Activated T-cell treated with anti-CD3 and anti-CD28 coated beads, Interleukin-2, amount 50 U/mL, for 72 hours (primary cell): ENCODE measurements at places on chromosomes 3 and 15. TPM values are rescaled to one million over a fixed set of nuclear protein-coding genes. Genes with fewer than 3 reads are reported as not detected.
A peak's percentile ranks its signal among the peaks of the same experiment; 100 is the strongest.

DNA sequence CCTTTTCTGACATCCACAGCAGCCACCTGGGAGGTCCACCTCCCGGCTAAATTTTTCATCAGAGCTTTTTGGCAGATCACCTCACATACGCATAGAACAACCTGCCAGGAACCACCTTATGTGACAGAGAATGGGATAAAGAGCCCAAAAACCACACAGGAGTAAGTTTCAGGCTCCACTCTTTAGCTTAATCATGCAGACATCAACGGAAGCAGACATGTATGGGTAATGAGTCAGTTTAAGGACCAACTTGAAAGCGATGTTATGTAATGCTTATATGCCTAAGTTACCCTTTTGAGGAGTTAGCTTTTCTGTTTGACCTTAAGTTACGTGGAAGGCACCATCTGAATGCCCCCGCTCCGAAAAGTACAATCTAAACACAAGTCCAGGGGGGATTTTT, 183.3 kb upstream of the BHLHE40 start:
- H3K4me1 ChIP-seq = no peaks in the 10 kb centered on the region
- H3K27ac ChIP-seq = no peak overlapping the region
- H3K4me3 ChIP-seq = no peak overlapping the region
- H3K36me3 ChIP-seq = peaks cover 17% of the 10 kb centered on the region
- no peaks in the 10 kb centered on the region for H3K27me3 ChIP-seq

GRCh38 chr3:121414924-121415323, 130.9 kb downstream of the POLQ start:
- no peaks in the 10 kb centered on the region for H3K27me3 ChIP-seq
- no peak for DNase-seq
- H3K27ac ChIP-seq = peak overlapping the region; percentile 20
- H3K4me3 ChIP-seq = no peak overlapping the region
- peaks cover 12% of the 10 kb centered on the region for H3K4me1 ChIP-seq

- no peaks in the 10 kb centered on the region for H3K4me1 ChIP-seq
- no peaks in the 10 kb centered on the region for H3K27me3 ChIP-seq
- H3K36me3 ChIP-seq = peaks cover 2% of the 10 kb centered on the region
- no peak for DNase-seq
- H3K27ac ChIP-seq = no peak overlapping the region
- H3K4me3 ChIP-seq = no peak overlapping the region
Observed at GRCh38 chr15:90945091-90945490, 9.6 kb upstream of the RCCD1 start.

- no peak overlapping the region for H3K4me3 ChIP-seq
- no peak overlapping the region for H3K27ac ChIP-seq
- H3K4me1 ChIP-seq = no peaks in the 10 kb centered on the region
- no peaks in the 10 kb centered on the region for H3K27me3 ChIP-seq
- peaks cover 3% of the 10 kb centered on the region for H3K36me3 ChIP-seq
Observed at GRCh38 chr3:162998205-162998604, 1501.6 kb downstream of the OTOL1 start.

DNA sequence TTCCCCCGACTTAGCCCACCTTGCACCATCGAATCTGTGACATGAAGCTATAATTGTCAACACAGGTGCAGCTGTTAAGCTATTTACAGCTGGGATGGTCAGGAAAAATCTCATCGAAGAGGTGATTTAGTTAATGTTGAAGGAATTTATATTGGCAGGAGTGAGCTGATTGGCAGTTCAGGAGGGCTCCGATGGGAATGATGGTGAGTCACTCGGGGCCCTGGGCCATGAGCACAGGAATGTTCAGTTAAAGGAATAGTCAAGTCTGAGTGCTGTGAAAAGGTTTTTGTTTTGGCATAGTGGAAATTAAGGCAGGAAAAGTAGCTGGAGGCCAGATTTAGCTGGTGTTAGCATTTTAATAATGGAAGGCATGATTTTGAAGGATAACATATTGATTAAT, 95.7 kb downstream of the OXSM start:
- H3K27ac ChIP-seq = no peak overlapping the region
- peaks cover 23% of the 10 kb centered on the region for H3K27me3 ChIP-seq
- H3K36me3 ChIP-seq = no peaks in the 10 kb centered on the region
- H3K4me1 ChIP-seq = no peaks in the 10 kb centered on the region

GRCh38 chr3:188468662-188469061, 314.7 kb downstream of the LPP start:
- peaks cover 4% of the 10 kb centered on the region for H3K36me3 ChIP-seq
- H3K4me3 ChIP-seq = no peak overlapping the region
- no peak overlapping the region for H3K27ac ChIP-seq
- H3K27me3 ChIP-seq = no peaks in the 10 kb centered on the region
- peaks cover 6% of the 10 kb centered on the region for H3K4me1 ChIP-seq

DNA sequence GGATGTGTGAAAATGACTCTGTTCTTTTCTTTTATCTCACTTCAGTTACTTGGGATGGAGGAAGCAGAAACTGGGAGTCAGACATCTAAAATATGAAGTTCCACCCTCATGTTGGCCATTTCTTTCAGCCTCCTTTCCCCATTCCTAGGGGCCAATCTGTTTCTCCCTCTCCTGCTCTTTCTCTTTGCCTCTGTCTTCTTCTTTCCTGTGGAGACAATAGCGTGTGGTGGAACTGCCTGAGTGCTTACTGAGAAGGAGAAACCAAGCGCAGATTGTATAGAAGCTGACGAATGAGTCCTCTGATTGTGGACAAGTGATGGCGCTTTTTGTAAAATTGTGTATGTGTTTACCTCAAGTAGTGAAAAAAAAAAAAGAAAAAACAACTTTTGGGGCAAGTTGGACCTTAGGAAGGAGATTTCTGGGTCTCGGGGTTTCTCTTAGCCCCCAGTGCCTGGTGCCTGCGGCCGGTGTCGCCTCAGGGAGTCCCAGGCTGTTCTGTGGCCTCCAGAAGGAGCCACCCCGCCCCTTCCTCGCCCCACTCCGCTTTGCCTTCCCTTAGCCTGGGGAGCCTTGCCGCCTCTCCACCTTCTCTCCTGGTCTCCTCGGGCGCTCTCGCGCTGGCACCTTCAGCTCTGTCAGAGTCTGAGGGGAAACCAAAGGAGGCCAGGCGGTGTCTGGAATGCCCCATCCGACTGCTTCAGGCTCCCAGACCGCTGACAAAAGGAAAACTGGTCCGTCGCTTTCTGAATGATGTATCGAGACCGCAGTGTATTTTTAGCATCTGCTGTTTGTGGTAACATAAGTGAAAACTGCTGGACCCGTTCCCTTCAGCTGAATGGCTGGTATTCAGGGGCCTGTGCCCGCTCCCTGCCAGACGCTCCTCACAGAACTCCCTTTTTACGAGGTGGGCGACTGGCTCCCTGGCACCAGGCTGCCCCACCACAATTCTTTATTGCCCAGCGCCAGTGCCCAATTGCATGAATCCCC, 30.1 kb downstream of the SCG5 start:
- no peak overlapping the region for H3K4me3 ChIP-seq
- H3K27me3 ChIP-seq = no peaks in the 10 kb centered on the region
- H3K27ac ChIP-seq = no peak overlapping the region

DNA sequence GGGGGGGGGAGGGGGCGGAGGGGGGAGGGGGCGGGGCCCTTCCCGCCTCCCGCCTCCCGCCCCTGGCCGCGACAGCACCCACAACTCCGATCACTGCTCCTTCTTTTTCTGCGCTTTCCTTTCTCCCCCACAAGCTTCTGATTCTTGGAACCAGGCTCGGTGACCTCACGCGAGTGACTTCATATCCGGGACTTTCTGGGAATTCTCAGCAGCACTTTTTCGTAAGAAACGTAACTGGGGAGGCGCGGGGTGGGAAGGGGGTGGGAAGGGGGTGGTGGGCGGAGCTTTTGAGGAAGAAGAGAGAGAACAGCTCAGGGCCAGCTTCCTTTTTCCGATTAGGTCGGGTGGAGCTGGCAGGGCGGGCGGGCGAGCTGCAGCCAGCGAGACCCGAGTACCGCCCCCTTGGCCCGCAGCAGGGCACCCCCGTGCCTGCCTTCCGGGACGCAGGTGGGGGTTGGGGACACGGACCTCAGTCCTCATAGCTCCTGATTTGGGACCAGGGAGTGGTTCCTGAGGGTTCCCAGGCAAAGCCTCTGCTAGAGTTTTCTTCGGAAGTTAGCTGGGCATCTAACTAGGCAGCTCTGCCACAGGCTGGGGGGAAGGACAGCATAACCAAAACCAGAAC, 14.6 kb downstream of the XIRP1 start:
- peak overlapping the region; percentile 66 for H3K27ac ChIP-seq
- H3K4me3 ChIP-seq = peak overlapping the region; percentile 62
- H3K4me1 ChIP-seq = peaks cover 60% of the 10 kb centered on the region
- no peaks in the 10 kb centered on the region for H3K27me3 ChIP-seq
- peak; percentile 70 for DNase-seq

DNA sequence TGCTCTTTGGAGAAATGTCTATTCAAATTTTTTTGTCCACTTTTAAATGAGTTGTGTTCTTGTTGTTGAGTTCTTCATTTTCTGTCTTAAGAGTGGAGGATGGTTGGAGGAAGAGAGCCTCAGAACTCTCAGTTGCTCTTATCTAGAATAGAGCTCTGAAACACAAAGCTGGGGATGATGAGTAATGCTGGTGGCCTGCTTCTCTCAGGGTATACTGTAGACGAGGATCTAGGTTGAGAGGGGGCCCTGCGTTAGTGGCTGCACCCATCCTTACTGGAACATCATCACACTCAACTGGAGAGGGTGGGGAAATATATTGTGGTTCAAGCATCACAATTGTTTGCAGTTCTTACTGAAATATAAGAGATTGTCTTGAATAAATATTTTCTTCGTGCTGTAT, 1.8 kb downstream of the SPTSSB start:
- peaks cover 12% of the 10 kb centered on the region for H3K4me1 ChIP-seq
- no peak overlapping the region for H3K27ac ChIP-seq
- DNase-seq = no peak
- H3K27me3 ChIP-seq = peaks cover 75% of the 10 kb centered on the region

GRCh38 chr3:184157206-184157605, 2.0 kb downstream of the DVL3 start:
- DNase-seq = no peak
- H3K4me1 ChIP-seq = peaks cover 26% of the 10 kb centered on the region
- peaks cover 9% of the 10 kb centered on the region for H3K36me3 ChIP-seq
- H3K27ac ChIP-seq = no peak overlapping the region
- no peaks in the 10 kb centered on the region for H3K27me3 ChIP-seq

DNA sequence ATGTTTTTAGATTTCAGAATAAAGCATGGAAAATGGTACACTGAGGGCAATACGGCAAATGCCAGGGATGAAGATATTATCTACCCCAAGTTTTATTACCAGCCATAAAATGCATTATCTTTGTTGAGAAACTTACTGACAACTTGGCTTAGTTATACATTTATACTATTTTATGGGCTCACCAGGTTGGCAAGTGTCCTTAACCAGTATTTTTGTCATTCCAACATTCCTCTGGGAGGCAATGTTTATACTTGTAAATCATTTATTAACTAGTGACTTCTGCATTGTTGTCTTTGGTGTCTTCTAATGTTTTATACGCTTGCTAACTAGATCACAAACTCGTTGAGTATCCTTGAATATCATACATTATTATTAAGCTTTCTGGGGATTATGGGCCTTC, 18.0 kb upstream of the ADGRG7 start:
- DNase-seq = no peak
- no peaks in the 10 kb centered on the region for H3K36me3 ChIP-seq
- H3K27me3 ChIP-seq = no peaks in the 10 kb centered on the region
- no peak overlapping the region for H3K27ac ChIP-seq
- H3K4me1 ChIP-seq = peaks cover 6% of the 10 kb centered on the region

DNA sequence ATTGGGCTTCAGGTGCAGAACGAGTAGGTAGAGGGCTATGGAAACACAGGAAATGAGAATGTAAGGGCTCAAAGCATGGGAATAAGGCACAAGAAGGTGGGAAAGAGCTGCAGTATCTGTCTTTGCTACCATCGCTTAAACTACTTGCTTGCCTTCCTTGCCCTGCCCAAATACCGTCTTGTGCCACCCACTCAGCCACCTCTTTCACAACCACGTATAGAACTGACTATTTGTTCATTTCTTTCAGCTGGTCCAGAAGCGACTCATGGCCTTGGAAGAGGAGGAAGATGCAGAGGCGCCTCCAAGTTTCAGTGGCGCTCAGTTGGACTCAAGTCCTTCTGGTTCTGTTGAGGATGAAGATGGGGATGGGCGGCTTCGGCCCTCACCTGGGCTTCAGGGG, 11.8 kb downstream of the LPCAT4 start:
- peaks cover 4% of the 10 kb centered on the region for H3K36me3 ChIP-seq
- no peak for DNase-seq
- no peak overlapping the region for H3K4me3 ChIP-seq

DNA sequence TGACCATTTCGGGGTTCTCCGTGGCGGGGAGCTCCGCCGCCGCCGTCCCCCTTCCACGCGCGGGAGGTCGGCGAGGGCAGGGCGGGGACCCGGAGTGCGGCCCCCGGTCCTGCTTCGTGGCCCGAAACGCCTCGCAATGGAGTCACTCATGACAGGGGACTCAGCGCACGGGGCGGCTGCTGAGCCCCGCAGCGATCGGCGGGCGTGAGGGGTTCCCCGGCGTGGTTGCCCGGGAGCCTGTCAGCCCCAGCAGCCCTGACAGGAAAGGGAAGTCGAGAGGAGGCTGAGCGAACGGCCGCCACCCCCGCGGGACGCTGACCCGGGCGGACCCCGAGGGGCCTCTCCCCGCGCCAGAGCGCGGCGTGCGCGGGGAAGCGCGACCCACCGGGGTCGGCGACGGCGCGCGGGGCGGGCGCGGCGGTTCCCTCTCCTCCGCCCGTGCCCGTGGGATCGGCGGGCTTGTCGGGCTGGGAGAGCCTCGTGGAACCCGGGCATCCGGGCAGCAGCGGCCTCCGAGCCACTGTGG, 564 bp upstream of the PIGZ start:
- peak; percentile 69 for DNase-seq
- H3K4me1 ChIP-seq = peaks cover 18% of the 10 kb centered on the region
- no peak overlapping the region for H3K27ac ChIP-seq
- peak overlapping the region; percentile 88 for H3K4me3 ChIP-seq

Gene GOLGA6L7
- not detected for total RNA-seq

Gene LRRC15
- total RNA-seq = not detected

Gene CPLX3
- total RNA-seq = 0.17 TPM

Gene LHFPL4
- not detected for total RNA-seq

Gene CDC25A
- total RNA-seq = 31.6 TPM

Gene TM4SF4
- not detected for total RNA-seq

Gene NR1I2
- total RNA-seq = 0.17 TPM

Gene UCN2
- total RNA-seq = not detected

Gene CLDN16
- 0.29 TPM for total RNA-seq

Gene GOLGA8G
- not detected for total RNA-seq

Gene FYTTD1
- 37.5 TPM for total RNA-seq

Gene IL5RA
- total RNA-seq = 0.77 TPM

Gene A4GNT
- total RNA-seq = not detected

Gene LXN
- 5.7 TPM for total RNA-seq

Gene ACAN
- not detected for total RNA-seq
